ENCODE measurements at places on chromosomes 7 and 10.

DNA sequence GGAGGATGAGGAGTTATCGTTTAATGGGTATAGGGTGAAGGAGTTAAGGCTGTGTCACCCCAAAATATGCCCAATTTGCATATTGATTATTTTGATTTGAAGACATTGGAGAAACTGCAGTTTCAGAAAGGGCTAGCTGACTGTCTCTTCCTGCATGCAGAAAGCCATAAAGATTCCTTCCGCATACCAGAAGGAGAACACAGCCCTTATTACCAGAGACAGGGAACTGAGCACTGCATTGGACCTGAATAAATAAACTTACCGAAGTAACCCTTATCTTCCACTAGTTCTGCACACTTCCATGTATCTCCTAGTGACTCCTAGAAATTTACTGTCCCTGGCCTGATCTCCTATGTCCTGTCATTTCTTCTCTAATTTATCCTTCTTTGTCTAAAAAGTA is 821.9 kb upstream of the AUTS2 start:
- DNase-seq = no peak

GRCh38 chr7:98300595-98301372 is 19.3 kb downstream of the BRI3 start:
- DNase-seq = no peak

DNA sequence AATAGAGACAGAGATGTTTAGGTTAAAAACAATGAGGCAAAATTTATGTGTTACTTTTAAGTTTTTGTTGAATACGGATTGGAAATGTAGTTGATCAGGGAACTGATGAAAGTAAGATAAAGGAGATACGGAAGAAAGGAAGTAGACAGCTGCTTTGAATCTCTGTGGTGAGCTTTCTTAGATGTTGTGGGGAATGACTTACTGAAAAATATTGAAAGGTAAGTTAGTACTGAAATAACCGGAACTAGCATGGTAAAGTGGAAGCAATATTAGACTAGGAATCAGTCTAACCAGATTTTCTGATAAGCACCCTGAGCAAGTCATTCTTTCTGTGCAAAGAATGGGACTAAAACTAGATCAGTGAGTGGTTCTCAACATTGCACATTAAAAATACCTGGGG is 34.8 kb downstream of the LUC7L2 start:
- DNase-seq = no peak

- DNase-seq = no peak
Measured at GRCh38 chr10:28470873-28471651, 61.9 kb upstream of the WAC start.

GRCh38 chr7:48938539-48939295 is 14.4 kb downstream of the CDC14C start:
- no peak for DNase-seq

GRCh38 chr10:102114861-102115618 is 5.1 kb downstream of the LDB1 start:
- peak; percentile 75 for DNase-seq

GRCh38 chr10:63256009-63256773 is 123.1 kb downstream of the NRBF2 start:
- no peak for DNase-seq

DNA sequence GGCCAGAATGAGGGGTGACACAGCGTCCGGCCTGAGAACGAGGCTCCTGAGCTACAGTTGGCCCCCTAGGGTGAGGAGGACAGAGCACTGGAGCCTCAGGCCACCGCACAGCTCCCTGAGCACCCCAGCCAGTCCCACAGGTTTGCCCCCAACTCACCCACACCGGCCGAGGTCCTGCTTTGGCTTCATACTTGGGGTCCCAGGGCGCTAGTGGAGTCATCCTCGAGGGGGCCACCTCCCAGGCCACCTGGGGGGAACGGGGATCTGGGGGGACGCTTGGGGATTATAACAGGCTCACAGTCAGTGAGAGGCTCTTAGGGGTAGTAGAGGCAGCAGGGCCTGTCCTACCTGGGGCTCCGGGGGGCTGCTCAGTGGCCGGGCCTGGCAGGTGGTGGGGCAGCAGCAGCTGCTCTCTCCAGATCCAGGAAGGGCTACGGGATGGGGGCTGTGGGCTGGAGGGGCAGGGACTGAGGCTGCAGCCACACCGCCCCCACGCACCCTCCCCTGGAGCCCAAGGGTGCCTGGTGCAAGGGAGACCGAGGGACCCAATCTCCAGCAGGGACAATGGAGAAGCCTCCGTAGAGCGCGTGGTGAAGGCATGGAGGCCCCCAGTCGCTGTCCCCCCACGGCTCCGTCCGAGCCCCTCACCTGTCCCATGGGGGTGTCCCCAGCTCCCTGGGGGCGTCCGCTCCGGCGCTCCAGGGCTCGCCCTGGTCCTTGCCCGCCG is 588 bp downstream of the SAP25 start:
- no peak for DNase-seq

DNA sequence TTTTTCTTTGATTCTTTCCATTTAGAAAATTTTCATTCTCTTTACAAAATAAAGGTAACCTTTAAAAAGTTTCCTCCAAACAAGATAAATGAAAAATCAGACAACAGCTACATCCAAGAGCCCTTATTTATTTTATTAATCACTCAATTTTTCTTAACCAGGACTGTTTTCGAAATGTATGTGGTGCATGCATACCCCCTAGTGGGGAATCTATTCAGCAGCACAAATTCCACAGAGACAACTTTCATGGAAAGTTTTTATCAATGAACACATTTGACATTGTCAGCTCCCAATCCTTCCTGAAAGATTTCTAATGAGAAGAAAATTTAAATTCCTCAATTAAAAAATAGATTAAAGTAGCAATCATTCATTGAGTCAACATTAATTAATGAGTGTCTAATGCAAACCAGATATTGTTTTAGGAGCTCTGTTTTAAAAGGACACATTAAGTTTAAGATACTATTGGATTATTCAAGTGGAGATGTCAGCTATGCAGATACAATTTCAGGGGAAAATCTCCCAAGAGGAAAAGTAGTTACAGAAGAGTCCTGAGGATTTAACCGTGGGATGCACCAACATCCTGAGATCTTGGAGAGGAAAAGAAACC is 5.2 kb upstream of the HTR7 start:
- no peak for DNase-seq

DNA sequence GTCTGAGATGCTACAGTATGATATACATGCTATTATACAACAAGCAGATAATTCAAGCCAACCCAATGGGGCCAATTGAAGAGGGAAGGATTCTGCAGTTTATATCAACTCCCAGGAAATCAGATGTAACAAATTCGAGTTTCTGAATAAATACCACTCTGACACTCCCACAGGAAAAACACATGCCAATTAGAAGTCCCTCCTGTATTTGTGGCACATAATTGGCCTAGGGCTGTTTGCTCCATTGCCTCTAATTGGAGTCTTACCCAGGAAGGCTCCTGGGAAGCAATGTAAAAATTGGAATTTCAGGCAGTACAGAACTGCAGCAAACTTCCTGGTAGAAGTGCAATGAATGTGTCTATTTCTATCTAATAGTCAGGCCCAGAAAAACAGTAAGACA is 4.7 kb downstream of the PPA1 start:
- no peak for DNase-seq

DNA sequence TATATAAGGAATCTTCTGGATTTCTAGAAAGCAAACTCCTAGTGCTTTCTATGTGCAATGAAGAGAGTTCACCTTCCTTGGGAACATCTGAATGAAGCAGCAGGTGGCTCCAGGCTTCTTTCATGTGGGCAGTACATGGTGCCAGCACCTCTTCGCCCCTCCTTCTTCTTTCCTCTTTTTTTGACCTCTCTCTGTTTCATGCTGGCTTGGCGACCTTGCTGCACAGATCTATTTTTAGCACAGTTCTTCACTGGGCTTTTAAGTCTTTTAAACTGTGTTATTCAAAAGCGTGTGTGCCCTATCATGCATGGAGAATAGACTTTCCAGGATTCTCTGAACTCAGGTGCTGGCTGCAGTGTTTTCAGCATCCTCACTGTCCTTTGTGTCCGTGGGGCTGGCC is 400.3 kb upstream of the PRKCQ start:
- no peak for DNase-seq

DNA sequence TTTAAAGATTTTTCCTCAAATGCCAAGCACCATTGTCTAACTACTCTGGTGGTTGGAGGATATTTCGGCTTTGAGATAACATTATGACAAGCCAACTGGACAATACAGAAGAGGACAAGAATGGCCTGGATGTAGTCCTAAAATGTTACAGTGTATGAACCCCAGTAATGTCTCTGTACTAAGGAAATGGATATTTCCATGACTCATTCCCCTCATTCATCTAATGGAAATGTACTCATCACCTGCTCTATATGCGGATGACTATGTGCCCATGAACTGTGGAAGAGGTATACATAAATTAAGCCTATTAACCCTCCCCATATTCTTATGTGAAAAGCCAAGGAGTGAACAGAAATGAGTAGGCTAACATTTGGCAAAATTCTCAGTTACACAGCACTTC is 207.9 kb downstream of the CACNA2D1 start:
- DNase-seq = no peak

GRCh38 chr10:62189131-62189530 is 79.5 kb downstream of the RTKN2 start:
- no peak for DNase-seq

DNA sequence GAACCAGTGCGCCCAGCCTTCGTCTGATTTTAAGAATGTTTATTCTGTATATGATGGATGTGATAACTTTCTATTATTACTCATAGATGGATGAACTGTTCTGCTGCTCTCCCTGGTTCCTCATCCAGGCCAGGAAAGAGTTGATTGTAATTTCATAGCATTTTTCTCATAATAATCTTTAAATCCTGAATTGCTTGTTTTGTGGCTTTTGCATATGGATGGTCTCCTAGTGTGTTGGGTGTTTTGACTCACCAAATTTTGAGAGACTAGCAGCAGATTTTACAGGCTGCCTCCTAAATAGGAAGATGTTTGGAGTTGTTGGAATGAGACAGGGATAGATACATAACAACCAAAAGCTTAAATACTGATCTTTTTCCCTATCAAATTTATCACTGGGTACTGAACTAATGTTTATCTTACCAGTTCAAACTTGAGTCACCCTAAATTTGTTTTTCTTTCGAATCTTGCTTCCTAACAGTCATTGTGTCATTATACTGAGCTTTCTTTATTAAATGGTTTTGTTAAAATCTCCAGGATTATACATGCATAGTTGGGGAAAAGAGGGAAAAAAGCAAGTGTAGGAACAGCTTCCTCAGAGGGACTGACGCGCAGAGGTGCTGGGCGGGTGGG is 106.0 kb upstream of the GATA3 start:
- DNase-seq = no peak

DNA sequence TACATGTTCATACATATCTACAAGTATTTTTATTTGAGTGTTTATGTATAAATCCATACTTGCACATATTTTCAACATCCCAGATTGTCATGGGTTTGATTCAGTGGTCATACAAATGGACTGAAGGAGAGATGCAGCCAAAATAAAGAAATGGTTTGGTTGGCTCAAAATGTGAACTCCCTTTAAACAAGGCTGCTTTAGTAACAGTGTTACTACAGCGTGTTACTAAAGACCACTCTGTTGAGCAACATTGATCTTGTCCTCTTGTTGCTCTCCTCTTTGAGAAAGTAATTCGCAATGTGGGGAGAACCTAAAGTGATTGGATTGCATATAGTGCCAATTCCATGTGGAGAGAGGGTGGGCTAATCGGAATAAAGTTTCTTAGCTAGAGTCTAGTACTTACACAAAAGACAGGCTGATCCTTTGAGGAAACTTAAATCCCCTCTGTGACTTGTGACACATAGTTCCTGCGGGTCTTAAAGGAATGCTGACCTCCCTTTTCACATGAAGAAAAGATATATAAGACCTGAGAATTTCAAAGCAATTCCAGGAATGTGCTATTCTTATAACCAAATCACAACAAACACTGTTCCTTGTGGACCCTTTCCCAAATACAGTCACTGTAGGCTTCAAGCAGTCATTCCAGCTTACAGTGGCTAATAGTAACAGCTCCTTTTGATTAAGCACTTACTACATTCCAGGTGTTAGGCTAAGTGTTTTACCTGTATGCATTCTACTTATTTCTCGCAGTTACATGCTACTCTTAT is 144.3 kb downstream of the FZD1 start:
- no peak for DNase-seq

DNA sequence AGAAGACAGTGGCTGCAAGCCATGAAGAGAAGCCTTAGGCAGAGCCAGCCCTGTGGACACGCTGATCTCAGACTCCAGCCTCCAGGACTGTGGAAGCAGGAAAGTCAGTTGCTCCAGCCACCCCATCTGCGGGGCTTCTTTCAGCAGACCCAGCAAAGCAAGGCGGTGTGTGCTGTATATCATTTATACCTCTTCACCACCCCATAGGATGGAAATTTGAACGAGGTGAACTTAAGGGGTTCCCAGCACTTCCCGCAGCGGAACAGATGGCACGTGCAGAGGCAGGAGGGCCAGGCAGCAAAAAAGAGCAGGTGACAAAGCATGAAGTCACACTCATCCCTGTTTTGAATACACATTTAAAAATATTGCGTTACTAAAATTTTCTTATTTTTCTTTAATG is 159.4 kb downstream of the ADARB2 start:
- DNase-seq = no peak
